ENCODE measurements at places on chromosomes 5 and 9.

DNA sequence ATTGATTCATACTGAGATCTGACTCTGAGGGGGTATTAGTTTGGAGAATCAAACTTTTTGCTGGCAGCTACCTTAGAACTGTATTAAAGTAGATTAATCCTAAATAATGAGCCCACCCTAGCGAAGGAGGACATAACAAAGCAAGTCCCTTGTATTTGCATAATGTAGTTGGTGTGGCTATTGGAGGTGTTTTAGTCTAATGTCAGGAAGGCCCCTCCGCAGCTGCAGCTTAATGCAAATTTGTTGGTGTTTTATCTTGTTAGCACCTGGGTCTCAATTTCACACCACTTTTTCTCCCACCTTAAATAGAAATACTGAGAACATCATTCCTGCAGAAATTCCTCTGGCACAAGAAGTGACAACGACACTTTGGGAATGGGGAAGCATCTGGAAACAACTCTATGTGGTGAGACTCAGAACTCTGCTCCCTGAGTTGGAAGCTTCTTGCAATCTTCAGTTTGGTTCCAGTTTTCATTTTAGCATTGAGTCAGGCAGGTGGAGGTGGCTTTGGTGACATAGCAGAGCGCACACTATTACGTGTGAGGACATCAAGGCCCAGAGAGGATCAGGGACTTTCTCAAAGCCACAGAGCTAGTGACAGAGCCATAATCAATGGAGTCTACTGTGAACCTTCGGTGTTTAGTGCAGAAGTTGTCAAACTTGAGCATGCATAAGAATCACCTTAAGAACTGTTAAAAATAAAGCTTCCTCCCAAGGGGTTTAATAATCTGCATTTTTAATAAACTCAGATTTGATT is 33.9 kb downstream of the DOCK2 start:
- no peak for DNase-seq

- DNase-seq, result no peak
Observed at GRCh38 chr9:17349831-17350230, 215.0 kb downstream of the CNTLN start.

GRCh38 chr9:37839496-37840461 is 39.2 kb downstream of the DCAF10 start:
- DNase-seq, result no peak

DNA sequence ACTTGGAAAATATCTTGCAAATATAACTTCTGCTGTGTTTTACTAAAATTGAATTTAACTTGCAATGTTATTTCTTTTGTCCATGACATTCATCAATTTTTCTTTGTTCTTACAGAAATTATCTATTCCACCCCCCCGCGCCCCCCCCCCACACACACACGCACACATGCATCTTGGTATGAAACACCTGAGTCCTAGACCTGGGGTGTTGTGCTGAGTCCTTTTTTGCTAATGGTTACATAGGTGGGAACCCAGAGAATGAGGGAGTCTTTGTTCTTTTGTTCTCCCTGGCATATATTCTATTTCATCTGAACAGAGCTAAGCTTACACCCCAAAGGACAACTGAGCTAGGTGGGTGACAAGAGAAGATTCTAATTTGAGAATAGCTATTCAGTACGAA is 308.9 kb downstream of the CWC27 start:
- DNase-seq, result no peak

DNA sequence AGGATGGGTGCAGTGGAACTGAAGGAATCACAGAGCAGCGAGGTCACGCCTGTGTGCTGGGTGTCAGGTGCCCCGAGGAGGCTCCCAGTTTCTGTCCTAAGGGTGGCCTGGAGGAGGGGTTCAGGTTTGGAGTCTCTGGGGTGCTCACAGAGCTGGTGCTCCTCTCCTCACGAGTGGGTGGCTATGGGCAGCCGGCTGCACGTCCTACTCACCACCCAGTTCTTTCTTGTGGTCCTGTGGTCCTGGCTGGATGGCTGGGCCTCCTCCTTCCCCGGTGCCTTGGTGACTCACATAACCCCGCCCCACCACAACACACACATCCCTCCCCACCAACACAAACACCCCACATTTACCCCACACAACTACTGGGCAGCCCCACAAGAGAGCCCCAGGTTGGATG is 9.9 kb upstream of the PTGS1 start:
- no peak for DNase-seq

- DNase-seq, result no peak
Observed at GRCh38 chr5:16169550-16169949, 10.0 kb downstream of the MARCHF11 start.

- DNase-seq, result no peak
Observed at GRCh38 chr9:135178498-135178897, 91.0 kb downstream of the OLFM1 start.

- DNase-seq, result no peak
Observed at GRCh38 chr5:9507974-9508373, 37.9 kb downstream of the SEMA5A start.

- DNase-seq, result no peak
Observed at GRCh38 chr9:94222870-94223269, 36.2 kb upstream of the ZNF169 start.

DNA sequence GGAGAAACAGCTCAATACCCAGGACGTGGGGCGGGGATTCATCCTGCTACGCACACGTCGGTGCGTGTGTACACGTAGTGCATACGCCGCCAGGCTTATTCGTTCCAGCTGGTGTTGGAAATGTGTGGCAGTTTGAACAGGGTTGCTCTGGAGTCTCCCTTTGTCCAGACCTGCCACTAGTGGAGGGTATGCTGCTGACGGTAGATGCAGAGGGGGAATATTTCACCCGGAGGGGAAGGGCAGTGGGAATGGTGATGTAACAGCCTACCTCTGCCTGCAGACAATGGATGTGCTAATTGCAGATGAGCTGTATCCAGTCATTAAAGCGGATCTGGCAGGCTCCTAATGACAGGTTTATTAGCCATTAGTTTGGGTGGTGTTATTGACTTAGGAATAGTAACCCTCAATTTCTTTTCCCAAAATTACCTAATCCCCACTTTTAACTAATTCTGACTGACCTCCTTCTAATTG is 142.7 kb downstream of the PAX5 start:
- DNase-seq, result no peak

- DNase-seq, result peak; percentile 17
Observed at GRCh38 chr9:108885643-108886348, 23.7 kb downstream of the ACTL7A start.

- DNase-seq, result peak; percentile 57
Observed at GRCh38 chr9:21031091-21031807, at the start of gene HACD4. Gene HACD4 (minus strand): TSS chr9:21031640. CDS start chr9:21031590, 50 bp downstream.

DNA sequence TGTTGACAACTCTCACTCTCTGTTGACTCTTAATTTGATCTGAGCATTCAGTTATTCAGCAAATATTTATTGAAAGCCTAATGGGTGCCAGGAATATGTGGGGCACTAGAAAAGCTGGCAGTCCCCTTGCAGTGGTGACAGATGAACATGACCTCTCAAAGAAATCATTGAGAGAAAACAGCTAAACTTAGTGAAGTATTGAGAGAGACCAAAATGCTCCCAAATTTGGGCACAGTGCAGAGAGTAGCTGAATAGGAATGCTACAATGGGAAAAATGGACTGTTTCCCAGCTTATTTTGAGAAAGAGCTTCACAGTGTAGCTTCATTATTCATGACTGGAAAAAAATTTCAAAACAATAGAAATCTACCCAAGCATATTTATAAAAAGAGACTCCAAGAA is 257.9 kb downstream of the SGCD start:
- DNase-seq, result no peak

GRCh38 chr9:69476016-69476415 is 151.0 kb downstream of the ENTREP1 start:
- no peak for DNase-seq

GRCh38 chr5:177964471-177964870 is 31.6 kb downstream of the PROP1 start:
- no peak for DNase-seq

GRCh38 chr5:158700231-158701006 is 399.3 kb downstream of the EBF1 start:
- no peak for DNase-seq

Measured in activated CD4-positive, alpha-beta T cell treated with anti-CD3 and anti-CD28 coated beads for 4 hours (primary cell).